ENCODE measurements at places on chromosomes 3 and 15.

- no peak for DNase-seq
These were observed 45.8 kb downstream of the SMAD3 start for GRCh38 chr15:67110958-67111864.

DNA sequence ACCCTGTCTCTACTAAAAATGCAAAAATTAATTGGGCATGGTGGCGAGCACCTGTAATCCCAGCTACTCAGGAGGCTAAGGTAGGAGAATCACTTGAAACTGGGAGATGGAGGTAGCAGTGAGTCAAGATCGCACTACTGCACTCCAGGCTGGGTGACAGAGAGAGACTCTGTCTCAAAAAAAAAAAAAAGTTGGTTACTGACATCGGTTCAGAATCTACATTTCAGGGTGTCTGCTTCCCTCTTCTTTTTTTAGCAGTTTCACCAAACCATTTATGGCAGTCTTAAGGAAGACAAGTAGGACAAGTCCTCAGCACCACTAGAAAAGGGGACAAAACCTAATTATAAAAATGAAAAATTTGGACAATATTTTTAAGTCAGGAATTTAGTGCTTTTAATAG, 3.3 kb upstream of the USP4 start:
- no peak for DNase-seq

DNA sequence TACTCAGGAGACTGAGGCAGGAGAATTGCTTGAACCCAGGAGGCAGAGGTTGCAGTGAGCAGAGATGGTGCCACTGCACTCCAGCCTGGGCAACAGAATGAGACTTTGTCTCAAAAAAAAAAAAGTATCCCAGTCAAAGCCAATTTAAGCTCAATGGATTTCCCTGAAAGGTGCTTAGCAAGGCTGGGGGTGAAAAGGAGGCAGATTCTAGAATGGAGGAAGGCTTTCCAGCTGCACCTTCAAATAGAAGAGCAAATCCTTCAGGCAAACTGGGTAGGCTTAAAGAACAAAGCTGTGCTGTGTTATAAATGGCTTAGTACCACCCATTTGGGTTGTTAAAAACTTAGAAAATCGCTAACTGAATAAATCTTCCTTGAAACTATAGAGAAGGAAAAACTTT, 3.0 kb upstream of the IFT57 start:
- no peak for DNase-seq

DNA sequence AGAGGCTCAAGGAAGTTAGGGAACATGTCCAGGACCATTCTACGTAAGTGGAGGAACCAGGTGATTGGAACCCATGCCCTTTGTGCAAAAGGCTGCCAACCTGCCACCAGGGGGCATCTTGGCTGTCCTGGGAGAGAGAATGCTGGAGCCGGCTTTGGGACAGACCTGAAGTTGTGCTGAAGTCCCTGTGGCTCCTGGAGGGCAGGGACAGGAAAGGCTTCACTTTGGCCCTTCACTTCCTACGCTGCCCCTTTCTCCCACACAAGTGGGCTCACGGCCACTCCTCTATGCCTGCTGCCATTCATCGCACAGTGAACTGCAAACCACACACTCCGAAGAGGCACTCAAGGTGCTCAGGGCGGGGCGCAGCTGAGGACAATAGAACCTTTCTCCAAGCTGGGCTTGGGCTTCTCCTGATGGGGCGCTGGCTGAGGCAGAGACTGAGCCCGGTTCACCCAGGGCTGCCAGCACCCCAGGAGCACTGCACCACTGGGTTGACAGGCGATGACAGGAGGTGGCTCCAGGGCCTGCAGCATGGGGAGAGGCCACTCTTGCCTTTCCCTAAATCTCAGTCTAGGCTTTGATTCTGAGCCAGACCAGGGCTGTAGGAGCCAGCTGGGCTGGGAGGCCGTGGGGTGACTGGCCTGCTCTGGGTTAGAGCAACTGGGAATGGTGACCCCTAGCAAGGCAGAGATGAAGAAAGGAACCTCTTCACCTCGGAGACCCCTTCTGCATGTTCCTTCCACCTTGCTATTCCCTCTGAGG, 8.4 kb downstream of the SHF start:
- DNase-seq, result peak; percentile 35

GRCh38 chr3:126049289-126050049, 34.5 kb downstream of the SLC41A3 start:
- no peak for DNase-seq

- DNase-seq, result no peak
These were observed 319.2 kb downstream of the ZNF621 start for GRCh38 chr3:40843851-40844548.

DNA sequence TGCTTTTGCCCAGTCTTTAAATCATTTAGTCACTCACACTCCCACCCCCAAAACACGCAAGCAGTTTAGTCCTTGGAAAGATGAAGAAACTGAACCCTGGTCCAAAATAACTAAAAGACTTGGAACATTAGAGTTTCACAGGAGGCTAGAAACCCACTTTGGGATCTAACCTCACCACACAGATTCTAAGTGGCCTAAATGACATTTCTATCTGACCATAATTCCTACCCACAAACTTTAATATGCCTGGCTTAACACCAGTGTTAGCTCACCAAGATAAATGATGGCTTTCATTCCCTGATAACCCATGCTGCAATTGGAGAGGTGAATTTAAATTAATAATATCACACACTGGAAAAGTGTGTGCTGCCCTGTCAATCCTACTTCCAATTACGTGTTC, 295.3 kb upstream of the UBE2E2 start:
- no peak for DNase-seq

DNA sequence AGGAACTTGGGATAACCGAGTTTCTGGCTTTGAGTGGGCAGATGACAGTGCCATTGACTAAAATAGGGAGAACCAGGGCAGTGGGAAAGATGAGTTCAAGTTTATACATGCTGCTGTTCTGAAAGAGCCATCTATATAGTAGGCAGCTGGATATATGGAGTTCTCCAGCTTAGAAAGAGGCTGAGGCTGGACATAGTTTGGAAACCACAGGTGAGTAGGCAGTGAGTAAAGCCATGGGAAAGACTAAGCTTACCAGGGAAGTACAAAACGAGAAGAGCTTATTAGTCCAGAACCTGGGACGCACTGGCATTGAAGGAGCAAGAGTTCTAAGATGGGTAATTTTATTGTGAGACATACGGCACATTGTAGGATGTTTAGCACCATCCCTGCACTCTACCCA, 54.2 kb downstream of the MSL2 start:
- no peak for DNase-seq

GRCh38 chr3:172040078-172040980, 951 bp downstream of the FNDC3B start:
- no peak for DNase-seq

DNA sequence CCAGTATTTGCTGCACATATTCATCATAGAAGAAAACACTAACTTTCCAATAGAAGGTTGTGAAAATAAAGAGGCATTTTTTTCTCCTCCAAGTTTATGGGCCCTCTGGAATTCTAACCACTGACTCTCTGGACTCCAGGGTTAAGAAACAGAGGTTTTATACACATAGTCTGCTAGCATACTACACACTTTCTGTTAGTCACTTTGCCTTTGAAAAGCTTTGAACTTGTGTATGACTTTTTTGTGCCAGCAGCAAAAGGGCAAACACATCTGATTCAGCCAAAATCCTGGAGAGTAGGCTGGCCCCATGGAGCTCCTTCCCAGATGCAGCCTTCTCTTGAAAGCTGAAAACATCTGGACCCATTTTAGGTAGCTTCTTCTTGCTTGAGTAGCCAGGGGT, 6.2 kb downstream of the ZIC4 start:
- no peak for DNase-seq

DNA sequence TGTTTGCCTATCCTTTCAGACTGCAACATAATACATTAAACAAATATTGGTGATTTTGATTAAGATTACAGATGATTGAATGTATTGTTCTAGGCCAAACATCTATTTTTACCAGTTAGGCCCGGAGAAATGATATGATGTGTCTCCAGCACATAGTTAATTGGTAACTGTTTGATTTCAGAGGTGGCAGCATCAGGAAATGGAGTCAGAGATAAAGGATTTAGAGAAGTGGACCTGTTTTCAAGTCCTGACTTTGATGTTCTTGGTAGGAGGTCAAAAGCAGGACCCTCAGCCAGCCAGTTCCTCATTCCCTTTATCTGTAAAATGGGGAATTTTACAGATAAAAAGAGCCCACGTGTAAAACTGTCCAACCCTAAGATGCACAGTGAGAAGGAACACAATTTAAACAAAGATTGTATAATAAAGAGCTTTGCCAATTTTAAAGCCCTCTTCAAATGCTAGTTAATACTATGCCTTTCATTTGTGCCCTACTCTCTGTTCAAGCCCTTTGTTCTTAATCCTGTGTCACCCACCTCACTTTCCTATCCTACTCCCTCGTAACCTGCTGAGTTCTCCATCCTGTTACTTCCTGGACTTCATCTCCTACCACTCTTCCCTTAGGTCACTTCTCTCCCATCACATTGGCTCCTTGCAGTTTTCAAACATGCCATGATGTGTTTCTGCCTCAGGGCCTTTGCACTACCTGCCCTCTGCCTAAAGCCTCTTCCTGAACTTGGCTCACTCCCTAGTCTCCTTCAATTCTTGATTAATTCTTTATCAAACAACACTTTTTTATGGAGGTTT, 2.5 kb downstream of the TMEM212 start:
- no peak for DNase-seq

GRCh38 chr3:110419601-110420000, 652.0 kb upstream of the NECTIN3 start:
- DNase-seq, result no peak

GRCh38 chr3:184375747-184376461, 2.1 kb downstream of the THPO start:
- no peak for DNase-seq

DNA sequence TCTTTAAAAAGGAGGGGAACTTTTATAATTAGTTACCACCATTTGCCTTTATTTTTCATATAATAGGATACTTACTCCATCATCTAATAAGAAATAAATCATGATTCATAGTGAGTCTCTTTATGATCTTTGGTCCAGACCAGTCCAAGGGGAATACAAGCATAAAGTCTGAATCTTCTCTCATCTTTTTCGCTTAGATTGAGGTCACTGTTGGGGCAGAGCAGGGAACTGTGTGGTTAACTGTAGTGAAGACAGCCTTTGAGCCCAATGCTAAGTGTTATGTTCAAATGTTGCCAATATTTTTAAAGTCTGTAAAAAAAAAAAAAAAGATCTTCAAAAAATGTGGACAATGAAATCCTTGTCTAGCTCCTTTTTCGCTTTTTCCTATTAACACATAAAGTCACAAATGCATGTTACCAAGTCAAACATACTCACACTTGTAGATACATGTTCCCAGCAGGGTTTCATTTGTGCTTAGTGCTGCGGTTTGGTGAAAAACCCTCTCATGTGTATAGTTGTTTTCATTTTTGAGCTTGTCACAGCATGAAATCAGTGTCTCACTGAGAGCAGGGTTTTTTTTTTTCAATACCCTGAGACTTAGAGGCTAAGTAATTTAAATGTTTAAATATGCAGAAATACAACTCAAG, 72.1 kb downstream of the EPHA3 start:
- no peak for DNase-seq

DNA sequence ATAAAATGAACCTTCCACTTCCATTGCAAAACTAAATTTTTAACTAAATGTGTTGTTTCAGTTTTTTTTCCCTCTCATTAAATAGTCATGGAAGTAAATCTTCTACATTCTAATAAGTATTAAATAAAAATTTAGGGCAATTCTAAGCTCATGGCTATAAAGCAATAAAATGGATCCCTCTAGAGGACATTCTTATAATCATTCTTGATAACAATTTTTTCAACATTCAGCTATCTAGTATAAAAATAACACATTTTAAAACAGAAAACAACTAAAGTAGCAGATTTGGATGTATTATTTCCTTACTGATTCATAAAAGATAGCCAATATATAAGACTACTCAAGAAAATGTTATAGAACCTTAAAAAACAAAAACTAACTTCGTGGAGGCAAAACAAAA, 393.1 kb downstream of the PLOD2 start:
- DNase-seq, result no peak

DNA sequence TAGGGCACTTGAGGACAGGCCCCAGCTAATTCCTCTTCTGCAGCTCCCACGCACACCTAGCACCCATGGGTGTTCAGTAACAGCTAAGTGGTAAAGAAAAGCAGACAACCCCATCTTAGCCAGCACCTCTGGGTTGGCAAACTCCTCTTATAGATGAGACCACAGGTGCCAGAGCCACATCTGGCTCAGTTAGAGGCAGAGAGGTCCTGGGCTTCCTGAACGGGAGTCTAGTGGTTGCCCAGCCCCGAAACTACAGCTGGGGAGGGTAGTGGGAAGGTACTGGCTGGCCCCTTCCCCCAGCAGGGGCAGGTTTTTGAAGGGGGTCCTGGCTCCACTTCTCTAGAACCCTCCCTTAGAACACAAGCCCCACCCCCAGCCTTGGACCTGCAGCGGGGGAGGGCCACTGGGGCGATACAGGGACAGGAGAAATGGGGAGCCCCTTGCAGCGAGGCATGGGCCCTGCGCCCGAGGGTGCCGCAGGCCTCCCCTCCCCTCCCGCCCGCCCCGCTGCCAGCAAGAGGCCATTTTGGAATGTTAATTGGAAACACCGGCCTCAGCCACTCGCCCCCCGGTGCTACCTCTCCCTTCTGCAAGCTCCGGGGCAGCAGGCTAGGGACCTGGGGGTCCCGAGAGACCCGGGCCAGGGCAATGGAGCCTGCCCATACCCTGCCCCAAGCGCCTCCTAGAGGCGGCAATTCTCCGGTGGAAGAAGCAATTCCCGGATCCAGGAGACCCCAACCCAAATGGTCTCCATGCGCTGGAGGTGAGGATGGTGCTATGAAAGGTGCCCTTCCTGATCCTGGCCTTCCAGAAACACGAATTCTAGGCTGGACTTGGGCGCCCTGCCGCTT, 1.5 kb downstream of the DUSP7 start:
- no peak for DNase-seq

DNA sequence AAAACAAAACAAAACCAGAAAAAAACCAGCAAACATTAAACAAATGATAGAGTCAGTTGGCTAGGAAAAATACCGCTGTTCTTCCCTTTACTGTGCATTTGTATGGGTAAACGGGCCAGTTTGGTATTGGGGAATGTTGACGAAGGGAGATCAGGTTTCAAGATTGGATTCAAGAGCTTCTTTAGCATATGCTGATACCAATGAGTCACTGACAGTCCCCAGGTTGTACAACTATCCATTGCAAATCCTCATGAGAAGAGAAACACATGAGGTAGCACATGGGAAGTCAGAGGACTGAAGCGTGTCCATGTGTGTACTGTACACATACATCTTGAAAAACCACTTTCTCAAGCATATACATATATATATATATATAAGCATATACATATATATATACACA, 25.6 kb downstream of the TIGIT start:
- no peak for DNase-seq
